ENCODE measurements at places on chromosomes 5 and 9. TPM values are rescaled to one million over a fixed set of nuclear protein-coding genes. Genes with fewer than 3 reads are reported as not detected.

PTGR1 gene
- 28.1 TPM for total RNA-seq

RRAGA gene
- 104 TPM for total RNA-seq

MARCHF6 gene
- total RNA-seq = 149 TPM

CD180 gene
- not detected for total RNA-seq

RFESD gene
- total RNA-seq = 0.97 TPM

CDH6 gene
- 55.5 TPM for total RNA-seq

UNC13B gene
- 29.8 TPM for total RNA-seq

ITGA2 gene
- total RNA-seq = 0.79 TPM

SLC1A3 gene
- 1.3 TPM for total RNA-seq

GRCh38 chr5:115541611-115542010, 3.0 kb downstream of the FEM1C start:
- peak overlapping the region; percentile 99 for H3K27ac ChIP-seq
- H3K27me3 ChIP-seq = no peaks in the 10 kb centered on the region
- no peak for DNase-seq
- peak overlapping the region; percentile 94 for H3K4me3 ChIP-seq
- peaks cover 24% of the 10 kb centered on the region for H3K36me3 ChIP-seq

- peaks cover 2% of the 10 kb centered on the region for H3K36me3 ChIP-seq
- no peak for DNase-seq
- H3K27ac ChIP-seq = peak overlapping the region; percentile 96
- H3K27me3 ChIP-seq = no peaks in the 10 kb centered on the region
- H3K4me1 ChIP-seq = peaks cover 51% of the 10 kb centered on the region
Observed at GRCh38 chr9:71909887-71910649, 925 bp downstream of the ABHD17B start.

GRCh38 chr9:105883847-105884246, 189.5 kb downstream of the TMEM38B start:
- H3K4me3 ChIP-seq = no peak overlapping the region
- H3K27me3 ChIP-seq = no peaks in the 10 kb centered on the region
- H3K27ac ChIP-seq = no peak overlapping the region
- no peaks in the 10 kb centered on the region for H3K36me3 ChIP-seq
- DNase-seq = no peak

DNA sequence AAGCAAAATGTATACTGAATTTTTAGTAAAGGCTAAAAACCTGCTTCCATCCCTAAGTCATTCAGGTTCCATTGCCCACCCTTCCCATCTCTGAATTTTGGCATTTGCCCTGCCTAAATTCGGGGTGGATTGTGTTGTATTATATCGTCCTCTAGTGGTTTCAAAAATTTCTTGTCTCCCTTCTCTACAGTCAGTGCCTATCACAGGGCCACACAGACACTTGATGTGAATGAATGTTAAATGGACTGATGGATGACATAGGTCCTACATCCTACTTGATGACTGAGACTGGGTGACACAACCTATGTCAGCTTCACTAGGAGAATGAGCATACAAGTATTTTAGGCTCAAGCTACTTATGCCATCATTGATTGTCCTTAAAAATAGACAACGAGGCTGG, 45.6 kb upstream of the SLC30A5 start:
- H3K27ac ChIP-seq = no peak overlapping the region
- H3K27me3 ChIP-seq = no peaks in the 10 kb centered on the region

All from chondrocyte (in vitro differentiated cells).